Activated CD4-positive, alpha-beta T cell treated with anti-CD3 and anti-CD28 coated beads, Interleukin-2, amount 50 U/mL, for 48 hours (primary cell): ENCODE measurements at places on chromosomes 7 and 10.

DNA sequence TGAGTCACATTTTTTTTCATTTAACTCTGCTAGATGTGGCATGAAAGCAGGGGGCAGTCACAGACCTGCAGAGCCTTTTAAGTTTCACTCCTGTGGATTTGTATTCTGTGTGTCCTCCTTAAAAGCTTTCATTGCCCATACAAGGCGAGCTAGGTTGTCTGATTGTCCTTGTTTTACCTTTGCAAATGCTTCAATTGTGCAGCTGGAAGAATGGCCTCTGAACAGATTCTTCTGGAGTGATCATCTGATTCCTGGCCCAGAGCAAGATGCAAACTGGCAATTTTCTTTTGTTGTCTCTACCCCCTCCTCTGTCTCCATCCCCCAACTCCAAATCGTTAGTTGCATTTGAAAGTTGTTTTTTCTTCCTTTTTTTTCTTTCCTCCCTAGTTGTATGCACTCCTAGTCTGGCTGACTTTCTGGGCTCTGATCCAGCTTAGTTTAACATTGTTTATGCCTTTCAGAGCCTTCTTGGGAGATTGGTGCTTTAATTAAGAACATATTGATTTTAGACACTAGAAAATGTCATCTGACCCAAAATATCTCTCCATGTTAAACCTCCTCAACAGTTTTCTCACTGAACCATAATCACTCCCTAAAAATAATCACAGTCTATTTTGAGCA is 150.2 kb downstream of the REEP3 start:
- no peak for DNase-seq

DNA sequence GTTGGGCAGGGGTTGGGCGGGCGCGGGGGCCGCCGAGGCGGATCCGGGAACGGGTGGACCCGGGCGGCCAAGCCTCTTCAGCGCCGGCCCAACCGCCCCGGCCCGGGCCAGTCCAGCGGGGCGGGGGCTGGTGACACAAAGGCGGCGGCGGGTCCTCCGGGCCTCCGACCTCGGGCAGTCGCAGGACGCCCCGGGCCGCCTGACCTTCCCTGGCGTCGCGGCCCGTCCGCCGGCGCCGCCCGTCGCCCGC is 54.2 kb downstream of the METTL2B start:
- DNase-seq = no peak

DNA sequence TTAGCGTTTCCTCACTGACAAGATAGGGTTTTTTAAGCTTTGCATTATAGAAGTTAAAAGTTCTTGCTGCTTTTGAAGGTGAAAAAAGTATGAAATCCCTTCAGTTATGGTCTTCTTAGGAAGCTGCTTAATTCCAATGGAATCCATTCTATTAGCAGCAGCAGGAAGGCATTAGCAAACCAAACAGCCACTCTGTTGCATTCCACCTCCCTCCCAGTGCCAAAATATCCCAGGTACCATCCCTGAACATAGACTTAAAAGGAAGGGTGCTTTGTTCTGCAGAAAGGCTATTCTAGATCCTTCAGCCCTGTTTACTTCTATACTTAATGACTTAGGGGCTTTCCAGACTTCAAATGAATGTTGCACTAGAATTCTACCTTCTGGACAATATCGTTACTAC is 23.8 kb downstream of the ENO4 start:
- DNase-seq = no peak

- no peak for DNase-seq
These were observed 498 bp upstream of the ST7 start for GRCh38 chr7:116952635-116953371.

- peak; percentile 65 for DNase-seq
These were observed 117.3 kb downstream of the PRKAG2 start for GRCh38 chr7:151759591-151760042.

GRCh38 chr10:52903397-52903938 is 130.9 kb upstream of the MBL2 start:
- DNase-seq = no peak

GRCh38 chr7:82443036-82443546 is 486 bp downstream of the CACNA2D1 start:
- no peak for DNase-seq

DNA sequence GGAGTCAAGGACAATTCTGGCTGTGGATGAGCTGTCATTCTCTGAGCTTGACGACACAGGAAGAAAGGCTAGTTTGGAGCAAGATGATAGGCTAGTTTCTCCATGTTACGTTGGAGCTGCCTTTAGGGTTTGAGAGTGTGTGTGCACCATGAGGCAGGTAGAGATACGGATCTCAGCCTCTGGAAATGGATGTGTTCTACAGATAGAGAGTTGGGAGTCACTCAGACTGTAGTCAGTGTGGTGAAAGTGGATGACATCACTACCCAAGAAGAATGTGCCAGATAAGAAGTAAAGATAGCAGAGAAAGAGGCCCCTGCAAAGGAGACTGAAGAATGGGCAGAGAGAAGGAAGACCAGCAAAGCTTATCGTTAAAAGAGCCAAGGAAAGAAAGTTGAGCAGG is 42.4 kb downstream of the PNLIPRP3 start:
- no peak for DNase-seq

GRCh38 chr7:34652809-34653208 is 5.2 kb upstream of the NPSR1 start:
- no peak for DNase-seq

DNA sequence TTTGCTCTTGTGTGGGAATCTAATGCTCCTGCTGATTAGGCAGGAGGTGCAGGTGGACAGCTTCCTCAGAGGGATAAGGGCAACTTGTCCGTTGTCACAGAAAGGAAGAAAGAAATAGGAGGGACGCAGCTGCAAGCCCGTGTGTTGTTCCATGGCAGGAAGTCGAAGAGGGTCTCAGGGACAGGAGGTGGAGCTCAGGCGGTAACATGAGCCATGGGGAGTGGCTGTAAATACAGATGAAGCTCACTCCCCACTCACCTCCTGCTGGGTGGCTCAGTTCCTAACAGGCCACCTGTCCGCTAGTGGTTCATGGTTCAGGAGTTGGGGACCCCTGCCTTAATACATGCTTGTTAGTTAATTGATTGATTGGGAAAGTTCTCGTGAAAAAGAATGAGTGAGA is 101.7 kb upstream of the SFMBT2 start:
- DNase-seq = no peak

DNA sequence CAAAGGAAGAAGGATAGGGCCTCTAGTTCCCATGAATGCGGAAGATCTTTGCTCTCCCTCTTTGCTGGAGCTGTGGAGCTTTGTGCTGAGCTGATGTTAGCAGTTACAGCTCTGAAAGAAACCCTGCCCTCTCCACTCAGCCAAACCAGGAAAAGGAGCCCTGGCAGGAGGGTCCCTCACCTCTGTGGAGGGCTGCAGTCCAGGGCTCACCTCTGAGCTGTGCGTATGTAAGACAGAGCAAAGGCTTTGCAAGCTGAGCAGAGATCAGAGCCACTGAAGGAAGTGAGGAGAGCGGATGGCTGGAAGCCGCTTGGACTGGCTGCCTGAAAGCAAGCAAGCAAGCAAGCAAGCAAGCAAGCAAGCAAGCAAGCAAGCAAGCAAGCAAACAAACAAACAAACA is 84.7 kb downstream of the RAMP3 start:
- DNase-seq = no peak

DNA sequence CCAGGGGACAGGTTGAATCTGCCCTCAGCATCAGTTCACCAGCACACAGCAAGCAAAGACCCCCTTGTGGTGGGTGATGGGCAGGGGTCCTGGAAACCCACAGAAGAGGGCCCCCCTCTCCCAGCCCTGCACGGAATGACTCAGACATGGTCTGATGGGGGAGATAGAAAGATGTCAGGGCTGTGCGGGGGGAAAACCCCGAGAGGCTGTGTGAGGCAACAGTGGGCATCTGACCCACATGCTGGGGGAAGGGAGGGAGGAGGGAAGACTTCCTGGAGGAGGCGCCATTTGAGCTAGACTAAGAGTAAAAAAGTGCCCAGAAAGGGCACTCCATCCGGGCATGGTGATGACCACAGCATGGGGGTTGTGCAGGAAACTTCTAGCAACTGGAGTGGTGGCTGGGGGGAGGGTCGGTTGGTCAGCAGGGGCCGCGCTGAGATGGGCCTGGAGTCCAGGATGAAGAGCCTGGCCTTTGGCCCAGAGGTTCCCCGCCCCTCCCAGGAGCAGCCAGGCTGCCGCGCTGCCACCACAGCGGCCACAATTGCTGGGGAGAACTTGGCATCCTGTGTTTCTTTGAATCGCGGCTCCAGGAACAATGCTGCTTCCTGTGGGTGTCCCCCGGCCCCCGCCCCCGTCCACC is 2.5 kb downstream of the LFNG start:
- DNase-seq = peak; percentile 74

- no peak for DNase-seq
These were observed 1.1 kb downstream of the YAE1 start for GRCh38 chr7:39567294-39567693.

- no peak for DNase-seq
These were observed 174.2 kb upstream of the INSYN2A start for GRCh38 chr10:127370601-127371000.

- DNase-seq = peak; percentile 68
These were observed 113.9 kb downstream of the ABLIM1 start for GRCh38 chr10:114544045-114544659.

DNA sequence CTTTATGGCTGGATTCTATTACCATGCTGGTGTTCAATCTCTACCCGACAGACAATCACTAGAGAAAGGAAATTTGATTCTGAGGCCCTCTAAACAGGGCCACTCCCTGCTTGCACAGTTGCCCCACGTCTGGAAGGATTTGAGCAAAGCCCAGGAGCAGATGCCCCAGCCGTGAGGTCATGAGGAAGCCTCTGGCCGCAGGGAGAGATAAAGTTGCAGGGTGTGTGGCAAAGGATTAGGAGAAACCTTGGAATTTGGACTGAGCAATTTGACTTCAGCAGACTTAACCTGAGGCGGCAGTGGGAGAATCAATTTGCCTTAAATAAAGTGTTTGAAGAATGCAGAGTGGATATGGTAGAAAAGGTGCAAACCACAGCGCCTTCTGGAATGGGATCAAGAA is 40.2 kb upstream of the KLF6 start:
- DNase-seq = no peak

DNA sequence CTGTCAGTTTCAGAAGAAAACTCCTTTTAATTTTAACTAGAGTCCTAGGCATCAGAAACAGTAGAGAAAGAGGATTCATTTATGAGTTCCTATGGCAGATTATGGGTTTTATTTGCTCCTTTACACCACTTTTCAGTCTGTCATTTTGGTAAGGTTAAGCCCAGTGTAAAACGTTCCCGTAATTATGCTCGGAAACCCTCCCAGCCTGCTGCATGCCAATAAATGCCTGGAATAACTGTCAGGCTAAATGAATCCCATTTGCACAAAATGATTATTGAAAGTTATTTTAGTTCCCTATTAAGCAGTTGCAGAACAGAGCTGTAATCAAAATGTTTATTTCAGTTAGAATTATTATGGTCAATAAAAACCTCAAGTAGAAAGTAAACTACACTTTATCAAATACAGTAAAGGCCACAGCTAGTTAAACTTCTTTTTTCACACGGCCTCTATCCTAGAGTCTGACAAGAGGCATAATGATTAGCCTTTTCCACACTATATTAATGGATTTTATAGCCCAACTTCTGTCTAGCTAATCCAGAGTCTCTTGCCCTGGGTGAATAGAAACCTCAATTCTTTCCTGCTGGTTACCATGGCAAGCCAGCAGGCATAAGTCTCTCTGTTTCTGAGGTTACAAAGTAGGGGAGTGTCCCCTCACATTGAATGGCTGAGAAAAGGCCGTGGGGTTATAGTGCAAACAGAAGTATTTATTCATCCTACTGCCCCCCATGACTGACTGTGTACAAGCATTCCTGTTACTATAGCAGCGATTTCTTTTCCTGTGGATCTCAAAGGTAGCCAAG is 80.8 kb upstream of the NPVF start:
- no peak for DNase-seq

- no peak for DNase-seq
These were observed 41.3 kb upstream of the GNAI1 start for GRCh38 chr7:80093349-80093748.

DNA sequence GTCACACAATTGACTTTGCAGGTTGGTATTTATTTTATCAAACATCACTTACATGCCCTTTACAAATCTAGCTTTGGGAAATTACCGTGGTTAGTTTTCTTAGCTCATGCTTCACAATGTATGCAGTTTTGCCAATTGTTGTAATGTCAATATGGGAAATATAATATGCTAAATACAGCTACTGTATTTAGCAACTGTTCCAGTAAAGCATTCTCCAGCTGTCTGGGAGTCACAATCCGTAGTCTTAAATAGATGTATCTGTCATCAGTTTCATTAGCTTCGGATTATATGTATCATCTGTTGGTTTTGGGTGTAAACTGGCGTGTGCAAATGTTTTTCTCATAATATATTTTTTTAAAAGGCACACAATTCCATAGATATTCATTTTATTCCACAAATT is 19.4 kb upstream of the AHR start:
- no peak for DNase-seq

- no peak for DNase-seq
These were observed 434.1 kb downstream of the DNAJB9 start for GRCh38 chr7:109003742-109004141.

- DNase-seq = peak; percentile 92
These were observed at the start of gene SUV39H2 for GRCh38 chr10:14878266-14879123. TSS of gene SUV39H2 (plus strand) at chr10:14878866. CDS start at chr10:14878889, 23 bp downstream.

DNA sequence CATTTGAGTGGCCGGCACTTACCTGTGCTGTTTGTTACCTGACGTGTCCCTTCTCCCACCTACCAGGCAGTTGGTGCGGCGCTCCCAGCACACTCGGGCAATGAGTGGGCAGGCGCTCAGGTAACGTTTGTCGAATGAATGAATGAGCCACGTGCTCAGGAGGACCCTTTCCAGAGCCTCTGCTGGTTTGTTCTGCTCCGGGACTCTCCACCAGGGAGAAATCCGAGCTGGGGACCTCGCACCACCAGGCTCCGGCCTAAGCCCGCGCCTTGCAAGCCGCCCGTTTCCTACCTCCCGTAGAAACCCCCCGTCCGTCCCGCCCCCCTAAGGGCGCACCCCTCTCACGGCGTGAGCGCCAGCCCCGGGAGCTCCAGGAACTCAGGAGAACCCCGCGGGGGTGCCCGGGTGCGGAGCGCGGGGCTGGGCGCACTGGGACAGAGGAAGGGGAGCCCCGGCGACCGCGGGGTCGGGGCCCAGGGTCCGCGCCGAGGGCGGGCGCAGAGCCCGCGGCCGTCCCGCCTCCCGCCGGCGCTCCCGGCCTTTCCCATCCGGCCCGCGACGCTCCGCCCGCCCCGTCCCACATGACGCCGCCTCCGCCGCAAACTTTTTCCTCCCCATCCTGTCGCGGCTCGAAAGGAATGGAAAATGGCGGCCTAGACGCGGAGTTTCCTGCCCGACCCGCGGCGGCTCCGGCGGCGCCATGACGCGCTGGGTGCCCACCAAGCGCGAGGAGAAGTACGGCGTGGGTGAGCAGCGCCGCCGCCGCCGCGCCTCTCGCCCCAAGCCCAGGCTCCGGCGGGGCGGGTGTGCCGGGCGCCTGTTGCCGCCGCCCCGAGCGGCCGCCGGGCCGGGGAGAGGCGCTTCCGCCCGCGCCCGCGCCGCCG is at the start of gene DOCK1:
Gene DOCK1, plus strand, starts transcription at position 611 of the 884 bp plus-strand sequence. Its CDS starts 90 bp downstream, at position 701.
- DNase-seq = peak; percentile 26

DNA sequence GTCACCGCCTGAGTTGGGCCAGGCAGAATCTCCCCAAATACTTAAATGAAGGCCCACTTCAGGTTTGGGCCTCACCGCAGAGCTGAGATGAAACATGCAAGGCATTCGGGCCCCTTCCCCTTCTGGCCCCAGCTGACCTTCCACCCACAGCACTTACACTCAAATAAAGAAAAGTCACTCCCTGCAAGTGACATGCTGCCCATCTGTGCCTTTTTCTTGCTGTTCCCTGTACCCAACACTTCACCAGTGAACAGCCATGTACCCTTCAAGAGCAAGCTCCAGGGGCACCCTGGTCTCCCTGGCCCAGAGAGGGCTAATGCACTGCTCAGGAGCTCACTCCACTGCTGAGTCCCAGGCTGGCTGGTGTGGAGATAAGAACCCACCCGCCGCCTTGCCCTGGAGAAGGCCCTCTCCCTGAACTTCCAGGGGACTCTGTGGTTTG is 40.7 kb downstream of the ZCCHC24 start:
- no peak for DNase-seq
